ENCODE measurements at places on chromosomes 1 and 21. TPM values are rescaled to one million over a fixed set of nuclear protein-coding genes. Genes with fewer than 3 reads are reported as not detected.

GRCh38 chr1:20212685-20213331, 26.5 kb upstream of the PLA2G2C start:
- peak; percentile 54 for DNase-seq
- no peaks in the 10 kb centered on the region for H3K36me3 ChIP-seq
- peaks cover 28% of the 10 kb centered on the region for H3K27me3 ChIP-seq

GRCh38 chr1:99944192-99944591, 25.6 kb upstream of the SLC35A3 start:
- peaks cover 4% of the 10 kb centered on the region for H3K4me1 ChIP-seq
- no peak for DNase-seq
- no peak overlapping the region for H3K4me3 ChIP-seq
- no peaks in the 10 kb centered on the region for H3K27me3 ChIP-seq
- H3K36me3 ChIP-seq: no peaks in the 10 kb centered on the region

GRCh38 chr21:14480411-14481031, 65.6 kb downstream of the SAMSN1 start:
- DNase-seq: peak; percentile 27
- no peaks in the 10 kb centered on the region for H3K27me3 ChIP-seq

- H3K27ac ChIP-seq: no peak overlapping the region
- no peak overlapping the region for H3K4me3 ChIP-seq
Measured at GRCh38 chr1:246591047-246591446, 24.8 kb downstream of the CNST start.

DNA sequence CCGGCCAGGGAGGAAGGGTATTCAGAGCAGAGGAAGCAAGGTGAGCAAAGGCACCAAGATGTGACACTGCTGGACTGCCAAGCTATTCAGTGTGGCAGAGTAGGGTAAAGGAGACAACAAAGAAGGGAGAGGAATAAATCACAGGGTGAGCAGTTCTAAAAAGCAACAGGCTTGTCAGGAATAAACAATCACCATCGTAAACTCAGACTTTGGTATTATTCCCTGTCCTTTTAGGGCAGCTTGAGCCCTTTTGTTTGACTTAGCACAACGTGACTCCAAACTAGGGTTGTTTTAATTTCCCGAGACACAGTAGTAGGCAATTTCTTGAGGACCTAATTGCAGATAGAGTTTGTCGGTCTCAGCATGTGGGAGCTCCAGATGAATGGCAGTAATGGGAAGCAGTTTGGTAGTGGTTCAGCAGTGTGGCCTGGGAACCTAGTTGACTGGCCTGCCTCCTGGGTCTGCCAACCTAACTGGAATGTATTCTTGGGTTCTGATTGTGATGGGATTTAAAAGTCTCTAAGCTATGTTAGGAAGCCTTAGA, 4.3 kb downstream of the CR1L start:
- H3K4me1 ChIP-seq: peaks cover 6% of the 10 kb centered on the region
- no peak overlapping the region for H3K4me3 ChIP-seq
- H3K36me3 ChIP-seq: no peaks in the 10 kb centered on the region

- no peak overlapping the region for H3K4me3 ChIP-seq
- no peak overlapping the region for H3K27ac ChIP-seq
- H3K36me3 ChIP-seq: no peaks in the 10 kb centered on the region
- peak; percentile 47 for DNase-seq
Measured at GRCh38 chr1:207698822-207699483, 52.9 kb upstream of the CD46 start.

- DNase-seq: no peak
- H3K27ac ChIP-seq: no peak overlapping the region
- H3K4me1 ChIP-seq: peaks cover 46% of the 10 kb centered on the region
Measured at GRCh38 chr1:153776845-153777370, 1.7 kb downstream of the SLC27A3 start.

- no peak overlapping the region for H3K27ac ChIP-seq
- H3K4me1 ChIP-seq: no peaks in the 10 kb centered on the region
- no peak for DNase-seq
- no peak overlapping the region for H3K4me3 ChIP-seq
- H3K36me3 ChIP-seq: no peaks in the 10 kb centered on the region
Measured at GRCh38 chr1:37051346-37051745, 17.0 kb upstream of the GRIK3 start.

- no peaks in the 10 kb centered on the region for H3K36me3 ChIP-seq
- no peak overlapping the region for H3K4me3 ChIP-seq
- DNase-seq: peak; percentile 37
- H3K27me3 ChIP-seq: no peaks in the 10 kb centered on the region
Measured at GRCh38 chr1:59516881-59517280, 220.0 kb downstream of the FGGY start.

DNA sequence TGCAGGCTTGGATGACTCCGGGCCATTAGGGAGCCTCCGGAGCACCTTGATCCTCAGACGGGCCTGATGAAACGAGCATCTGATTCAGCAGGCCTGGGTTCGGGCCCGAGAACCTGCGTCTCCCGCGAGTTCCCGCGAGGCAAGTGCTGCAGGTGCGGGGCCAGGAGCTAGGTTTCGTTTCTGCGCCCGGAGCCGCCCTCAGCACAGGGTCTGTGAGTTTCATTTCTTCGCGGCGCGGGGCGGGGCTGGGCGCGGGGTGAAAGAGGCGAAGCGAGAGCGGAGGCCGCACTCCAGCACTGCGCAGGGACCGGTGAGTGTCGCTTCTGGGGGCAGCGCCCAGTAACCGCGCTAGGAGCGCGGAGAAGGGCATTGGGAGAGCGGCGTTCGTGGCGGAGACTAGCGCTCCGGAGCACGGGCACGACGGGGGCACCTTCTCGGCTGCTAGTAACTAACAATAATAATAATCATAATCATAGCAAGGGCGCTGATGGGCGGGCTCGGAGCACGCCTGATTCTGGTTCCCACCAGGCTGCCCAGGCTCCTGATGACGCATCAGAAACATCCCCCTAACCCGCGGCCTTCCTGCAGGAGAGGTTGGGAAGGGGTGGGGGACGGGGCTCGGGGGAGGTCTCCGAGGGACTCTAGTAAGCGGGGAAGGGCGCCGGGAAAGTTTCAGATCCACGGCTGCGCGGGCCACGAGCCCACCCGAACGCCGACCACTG, at the start of gene MX1:
Gene MX1, plus strand, starts transcription at position 286 of the 722 bp plus-strand sequence. CDS start 5,832 bp downstream, outside the sequence.
- peak within 1 kb of the TSS; percentile 91 for H3K4me3 ChIP-seq
- H3K27me3 ChIP-seq: peaks cover 18% of the 10 kb centered on the region
- H3K36me3 ChIP-seq: peaks cover 27% of the 10 kb centered on the region

DNA sequence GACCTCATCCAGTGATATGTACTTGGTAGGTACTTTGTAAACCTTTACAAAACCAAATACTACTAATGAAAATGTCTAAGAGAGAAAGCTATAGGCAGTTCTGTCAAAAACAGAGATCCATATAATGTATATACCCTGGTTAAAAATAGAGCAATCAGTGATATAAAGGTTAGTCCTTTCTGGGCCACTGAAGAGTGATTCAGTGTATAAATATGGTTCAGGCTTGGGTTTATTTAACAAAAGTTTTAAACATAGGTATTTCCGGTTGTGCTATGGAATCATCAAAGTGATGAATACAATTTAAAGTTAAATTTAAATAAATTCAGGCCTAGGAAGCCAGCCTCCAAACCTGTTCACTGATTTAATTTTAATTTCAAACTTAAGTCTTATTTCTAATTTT, 108.4 kb upstream of the DMRTA2 start:
- no peaks in the 10 kb centered on the region for H3K36me3 ChIP-seq
- H3K4me3 ChIP-seq: no peak overlapping the region
- no peak overlapping the region for H3K27ac ChIP-seq
- no peak for DNase-seq
- H3K4me1 ChIP-seq: no peaks in the 10 kb centered on the region

DNA sequence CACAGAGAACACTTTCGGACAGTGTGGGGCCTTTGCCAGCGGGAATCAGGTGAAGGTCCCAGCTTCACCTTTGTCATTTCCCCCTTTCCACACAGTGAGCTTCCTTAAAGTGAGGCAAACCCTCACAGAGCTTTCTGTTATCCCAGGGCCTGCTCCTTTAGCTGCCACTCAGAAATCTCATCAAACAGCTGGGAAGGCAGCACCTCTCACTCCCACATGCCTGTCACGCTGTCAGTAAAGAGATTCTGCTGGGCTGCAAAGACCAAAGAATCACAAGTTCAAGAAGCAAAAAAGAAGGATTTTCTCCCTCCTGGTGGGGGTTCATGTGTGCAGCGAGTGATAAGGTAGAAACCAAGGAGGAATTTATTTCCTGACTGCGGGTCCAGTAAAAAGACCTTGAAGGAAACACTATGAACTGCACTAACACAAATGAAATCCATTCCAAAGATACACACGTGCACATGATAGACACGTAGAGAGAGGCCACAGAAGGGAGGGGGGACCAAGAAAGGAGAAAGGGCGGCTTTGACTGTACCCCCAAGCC, 44.0 kb downstream of the HTR6 start:
- no peak overlapping the region for H3K27ac ChIP-seq
- peaks cover 6% of the 10 kb centered on the region for H3K4me1 ChIP-seq
- no peak overlapping the region for H3K4me3 ChIP-seq
- no peak for DNase-seq

GRCh38 chr1:159201642-159202041, 3.0 kb upstream of the ACKR1 start:
- H3K27ac ChIP-seq: no peak overlapping the region
- no peak overlapping the region for H3K4me3 ChIP-seq
- no peak for DNase-seq
- no peaks in the 10 kb centered on the region for H3K36me3 ChIP-seq

- no peaks in the 10 kb centered on the region for H3K36me3 ChIP-seq
- no peak overlapping the region for H3K4me3 ChIP-seq
- no peaks in the 10 kb centered on the region for H3K27me3 ChIP-seq
- H3K4me1 ChIP-seq: no peaks in the 10 kb centered on the region
- no peak overlapping the region for H3K27ac ChIP-seq
Measured at GRCh38 chr1:110850627-110851026, 22.3 kb upstream of the CD53 start.

DNA sequence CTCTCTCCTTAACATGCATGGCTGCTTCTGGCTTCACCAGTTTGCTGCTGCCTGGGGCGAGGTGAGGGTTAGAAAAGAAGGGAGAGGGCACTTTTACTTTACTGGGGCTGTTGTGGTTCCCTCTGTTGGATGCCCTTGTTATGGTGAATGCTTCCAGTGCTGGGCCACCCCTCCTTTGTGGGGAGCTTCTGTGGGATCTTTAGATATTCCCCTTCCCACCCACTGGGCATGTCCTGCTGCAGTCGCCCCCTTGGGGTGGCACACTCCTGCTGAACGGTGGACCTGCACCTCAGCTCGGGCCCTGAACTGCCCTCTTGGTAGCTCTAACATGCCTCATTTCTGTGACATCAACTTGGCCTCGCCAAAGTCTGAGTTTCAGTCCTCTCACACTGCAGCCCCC, 6.0 kb downstream of the TNN start:
- H3K4me1 ChIP-seq: peaks cover 28% of the 10 kb centered on the region
- H3K4me3 ChIP-seq: no peak overlapping the region
- H3K36me3 ChIP-seq: no peaks in the 10 kb centered on the region
- no peak for DNase-seq

- no peaks in the 10 kb centered on the region for H3K27me3 ChIP-seq
- H3K4me3 ChIP-seq: no peak overlapping the region
- no peak for DNase-seq
- peaks cover 18% of the 10 kb centered on the region for H3K4me1 ChIP-seq
- H3K27ac ChIP-seq: no peak overlapping the region
Measured at GRCh38 chr1:85311818-85312217, 35.4 kb upstream of the BCL10 start.

DNA sequence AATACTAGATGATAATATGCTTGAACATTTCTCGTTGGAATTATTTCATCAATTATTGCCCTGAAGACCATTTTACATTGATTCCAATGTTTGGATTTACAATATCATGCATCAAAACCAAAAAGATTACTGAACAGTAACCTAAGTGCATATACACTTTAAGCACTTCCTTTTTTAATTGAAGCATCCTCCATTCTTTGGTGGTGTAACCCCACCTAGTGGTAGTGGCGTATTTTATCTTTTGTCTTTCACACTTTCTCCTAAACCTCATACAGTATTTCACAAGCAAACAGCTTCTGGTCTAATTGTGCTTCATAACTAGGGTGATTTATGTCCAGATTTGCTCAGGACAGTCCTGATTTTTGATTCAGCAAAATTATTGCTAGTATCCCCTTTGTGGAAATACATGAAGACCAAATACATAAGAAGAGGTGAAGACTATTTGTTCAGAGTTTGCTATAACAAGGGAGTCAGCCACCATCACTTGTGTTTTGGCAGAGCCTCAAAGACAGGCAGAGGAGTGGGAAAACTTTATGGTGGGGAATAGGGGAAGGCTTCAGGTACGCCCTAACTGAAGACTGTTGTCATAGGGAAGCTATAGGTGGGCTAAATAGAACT, 3.4 kb upstream of the NVL start:
- peaks cover 2% of the 10 kb centered on the region for H3K27me3 ChIP-seq
- H3K4me3 ChIP-seq: no peak overlapping the region
- H3K36me3 ChIP-seq: no peaks in the 10 kb centered on the region
- H3K27ac ChIP-seq: no peak overlapping the region
- H3K4me1 ChIP-seq: peaks cover 6% of the 10 kb centered on the region

- H3K36me3 ChIP-seq: no peaks in the 10 kb centered on the region
- H3K27me3 ChIP-seq: no peaks in the 10 kb centered on the region
- no peak overlapping the region for H3K27ac ChIP-seq
- H3K4me1 ChIP-seq: no peaks in the 10 kb centered on the region
- no peak for DNase-seq
- no peak overlapping the region for H3K4me3 ChIP-seq
Measured at GRCh38 chr1:214901718-214902117, 180.8 kb upstream of the KCNK2 start.

DNA sequence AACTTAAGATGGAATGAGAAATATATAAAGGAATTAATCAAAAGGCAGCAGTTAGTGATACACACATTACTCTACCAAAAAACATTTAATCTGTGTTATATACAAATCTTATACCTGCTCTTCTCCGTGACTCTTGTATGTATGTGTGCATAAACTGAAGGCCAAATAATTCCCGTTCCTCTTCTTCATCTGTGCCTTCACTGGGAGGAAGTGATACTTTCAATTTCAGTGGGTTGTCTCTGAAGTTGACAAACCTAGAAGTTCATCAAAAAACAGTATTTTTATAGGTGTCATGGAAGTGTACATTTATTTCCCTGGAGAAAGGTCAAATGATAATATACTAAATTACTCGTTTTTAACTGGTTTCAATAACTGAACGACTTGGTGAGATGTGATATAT, 19.3 kb downstream of the TRMT13 start:
- H3K4me1 ChIP-seq: no peaks in the 10 kb centered on the region
- H3K27ac ChIP-seq: no peak overlapping the region
- H3K27me3 ChIP-seq: no peaks in the 10 kb centered on the region
- no peak overlapping the region for H3K4me3 ChIP-seq
- DNase-seq: peak; percentile 12

DNA sequence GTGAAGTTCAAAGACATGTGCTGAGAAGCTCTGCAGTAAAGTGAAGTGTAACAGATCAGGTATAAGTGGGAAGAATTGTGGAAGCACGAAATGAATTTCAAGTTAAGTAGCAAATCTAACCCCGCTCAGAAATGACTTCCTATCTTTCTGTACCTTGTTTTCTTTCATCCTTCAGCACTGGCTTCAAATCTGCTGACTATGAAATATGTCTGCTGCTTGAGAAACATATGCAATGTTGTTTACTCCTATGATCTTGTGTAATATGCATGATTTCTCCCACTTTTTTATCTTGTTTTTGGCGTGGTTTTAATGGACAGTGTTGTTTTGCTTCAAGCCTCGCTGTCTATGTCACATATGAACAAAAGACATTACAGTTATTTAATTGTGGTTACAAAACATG, 545.3 kb upstream of the NCAM2 start:
- no peak overlapping the region for H3K4me3 ChIP-seq
- no peak overlapping the region for H3K27ac ChIP-seq
- H3K36me3 ChIP-seq: no peaks in the 10 kb centered on the region
- H3K27me3 ChIP-seq: no peaks in the 10 kb centered on the region

SFN gene
- total RNA-seq: 0.18 TPM

GBP7 gene
- total RNA-seq: 0.04 TPM

GREM2 gene
- 2.0 TPM for total RNA-seq

FCGR3A gene
- 0.66 TPM for total RNA-seq

SLC2A5 gene
- total RNA-seq: 4.5 TPM

TNFRSF4 gene
- 3.2 TPM for total RNA-seq

OR2M3 gene
- not detected for total RNA-seq

C1orf226 gene
- total RNA-seq: 0.35 TPM
